ENCODE measurements at places on chromosomes 5 and 9.

DNA sequence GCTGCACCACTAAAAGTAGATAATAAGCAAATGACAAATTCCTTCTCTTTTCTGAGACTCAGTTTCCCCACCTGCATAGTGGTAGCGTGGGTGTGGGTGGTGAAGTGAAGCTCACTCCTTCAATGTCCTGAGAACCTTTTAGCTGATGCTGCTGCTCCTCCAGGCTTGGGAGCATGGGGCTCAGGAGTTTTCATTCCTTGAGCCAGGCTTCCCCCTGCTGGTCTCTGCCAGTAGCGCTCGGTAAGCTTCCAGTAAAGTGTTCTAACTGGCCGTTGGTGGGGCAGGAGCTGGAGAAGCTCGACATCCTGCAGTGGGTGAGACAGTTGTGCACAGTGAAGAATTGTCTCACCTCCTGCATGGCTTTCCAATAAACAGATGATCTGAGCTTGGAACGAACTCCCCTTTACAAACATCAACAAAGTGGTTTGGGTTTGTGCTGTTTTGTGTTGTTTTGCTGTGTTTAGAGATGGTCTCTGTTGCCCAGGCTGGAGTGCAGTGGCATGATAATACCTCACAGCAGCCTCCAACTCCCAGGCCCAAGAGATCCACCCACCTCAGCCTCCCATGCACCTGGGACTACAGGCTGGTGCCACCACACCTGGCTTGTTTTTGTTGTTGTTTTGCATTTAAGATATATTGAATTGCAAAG lies 34.6 kb downstream of the SPARC start:
- DNase-seq, result peak; percentile 20

DNA sequence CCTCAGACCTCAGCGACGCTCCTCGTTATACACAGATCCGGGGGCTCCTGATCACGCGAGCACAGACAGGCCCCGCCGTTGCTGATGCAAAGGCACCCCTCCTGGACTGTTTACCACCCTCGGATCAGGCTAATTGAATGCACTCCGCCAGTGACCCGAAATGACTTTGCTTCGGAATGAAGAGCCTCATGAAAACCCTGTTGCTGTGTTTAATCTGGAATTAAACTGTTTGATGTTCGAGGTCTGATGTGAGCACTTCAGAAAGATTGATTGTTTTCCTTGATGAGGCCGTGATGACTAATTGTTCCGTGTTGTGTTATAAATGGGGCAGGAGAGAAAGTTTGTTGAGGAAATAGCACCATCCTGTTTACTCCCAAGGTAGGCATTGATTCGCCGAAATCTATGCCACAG lies 190.5 kb upstream of the PPP1R26 start:
- DNase-seq, result no peak

DNA sequence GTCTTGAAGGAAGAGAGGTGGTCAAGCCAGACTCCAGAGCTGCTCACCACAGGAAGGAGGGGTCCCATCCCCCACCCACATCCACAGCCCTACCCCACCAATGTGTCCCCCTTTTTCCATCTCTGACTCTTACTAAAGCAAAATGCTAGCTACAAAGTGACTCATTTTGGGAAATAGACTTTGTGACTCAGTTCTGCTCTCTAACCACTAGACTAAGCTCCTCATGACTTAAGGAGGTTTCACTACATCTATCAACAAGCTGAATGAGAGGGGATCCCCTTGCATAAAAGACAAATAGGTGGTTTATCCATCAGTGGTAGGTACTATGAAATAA lies 35.1 kb upstream of the ADRB2 start:
- DNase-seq, result no peak

GRCh38 chr5:173065155-173065554 lies 9.0 kb downstream of the CREBRF start:
- DNase-seq, result no peak

GRCh38 chr9:107637421-107638420 lies 148.2 kb upstream of the KLF4 start:
- no peak for DNase-seq

DNA sequence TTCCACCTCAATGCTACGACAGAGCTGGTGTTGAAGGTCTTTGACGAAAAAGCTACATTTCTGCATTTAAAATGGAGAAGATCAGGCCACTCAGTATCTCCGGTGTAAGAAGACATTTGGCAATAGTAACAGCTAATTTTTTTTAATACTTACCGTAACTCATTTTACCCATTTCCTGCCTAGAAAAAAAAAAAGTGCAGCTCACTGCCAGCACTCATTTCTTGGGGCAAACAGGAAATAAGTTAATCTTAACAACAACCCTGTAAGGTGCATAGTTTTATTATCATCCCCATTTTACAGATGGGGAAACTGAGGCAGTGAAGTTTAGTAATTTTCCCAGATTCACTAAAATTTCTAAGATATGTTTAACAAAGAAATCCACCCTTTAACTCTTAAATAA lies 27.4 kb upstream of the KCNMB1 start:
- DNase-seq, result no peak

DNA sequence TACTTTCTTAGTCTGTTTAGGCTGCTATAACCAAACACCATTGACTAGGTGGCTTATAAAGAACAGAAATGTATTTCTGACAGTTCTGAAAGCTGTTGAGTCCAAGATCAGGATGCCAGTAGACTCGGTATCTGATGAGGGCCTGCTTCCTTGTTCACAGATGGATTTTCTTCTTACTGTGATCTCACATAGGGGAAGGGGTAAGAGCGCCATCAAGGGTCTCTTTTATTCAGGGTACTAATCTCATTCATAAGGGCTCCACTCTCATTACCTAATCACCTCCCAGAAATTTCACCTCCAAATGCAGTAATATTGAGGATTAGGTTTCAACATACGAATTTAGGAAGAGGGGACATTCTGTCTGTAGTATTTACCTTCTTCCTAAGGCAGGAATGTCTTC lies 384.0 kb upstream of the DMAC1 start:
- DNase-seq, result no peak

DNA sequence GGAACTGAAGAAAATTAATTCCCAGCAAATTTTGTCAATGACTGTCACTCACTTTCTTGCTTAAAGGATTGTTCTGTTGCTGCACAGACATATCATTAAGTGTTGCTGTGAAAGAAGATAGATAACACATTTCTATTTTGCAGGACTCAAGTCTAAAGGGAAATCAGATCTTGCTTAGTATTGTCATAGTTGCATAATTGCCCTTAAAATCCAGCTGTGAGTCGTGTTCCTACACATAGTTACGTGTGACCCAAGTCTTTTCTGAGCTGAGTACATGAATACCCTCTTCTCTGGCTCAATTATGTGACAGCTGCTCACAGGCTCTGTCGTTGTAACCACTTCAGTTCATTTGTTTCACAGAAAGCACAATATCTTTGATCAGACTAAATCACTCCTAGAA lies 390.8 kb downstream of the DTWD2 start:
- DNase-seq, result no peak

DNA sequence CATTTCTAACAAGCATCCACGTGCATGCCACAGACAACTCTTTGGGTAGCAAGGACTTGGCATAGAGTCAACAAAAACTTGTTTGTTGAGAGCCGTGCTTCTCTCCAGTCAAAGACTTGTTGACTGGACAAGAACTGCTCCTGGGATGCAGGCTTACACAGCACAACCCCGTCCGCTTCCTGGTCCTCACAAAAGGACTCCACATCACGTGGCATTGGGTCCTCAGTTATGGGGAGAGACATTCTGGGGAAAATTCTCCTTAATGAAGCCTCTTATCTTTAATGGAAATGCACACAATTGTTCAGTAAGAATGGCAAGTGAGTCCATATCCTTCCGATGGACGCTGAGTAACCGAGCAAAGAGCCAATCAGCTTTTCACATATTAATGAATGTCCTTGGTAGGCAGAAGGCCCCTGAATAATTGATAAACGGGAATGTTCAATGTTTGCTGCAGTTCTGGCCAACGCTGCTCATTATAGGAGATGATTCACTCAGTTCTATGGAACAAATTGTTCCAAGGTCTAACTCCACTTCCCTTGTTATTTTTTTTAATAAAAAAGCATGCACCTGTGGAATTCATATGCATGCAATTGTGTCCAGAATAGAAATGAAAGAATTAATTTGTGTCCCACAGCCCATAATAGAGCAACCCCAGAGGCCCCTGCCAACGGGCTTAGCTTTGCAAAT lies 97.0 kb upstream of the ZNF366 start:
- no peak for DNase-seq

DNA sequence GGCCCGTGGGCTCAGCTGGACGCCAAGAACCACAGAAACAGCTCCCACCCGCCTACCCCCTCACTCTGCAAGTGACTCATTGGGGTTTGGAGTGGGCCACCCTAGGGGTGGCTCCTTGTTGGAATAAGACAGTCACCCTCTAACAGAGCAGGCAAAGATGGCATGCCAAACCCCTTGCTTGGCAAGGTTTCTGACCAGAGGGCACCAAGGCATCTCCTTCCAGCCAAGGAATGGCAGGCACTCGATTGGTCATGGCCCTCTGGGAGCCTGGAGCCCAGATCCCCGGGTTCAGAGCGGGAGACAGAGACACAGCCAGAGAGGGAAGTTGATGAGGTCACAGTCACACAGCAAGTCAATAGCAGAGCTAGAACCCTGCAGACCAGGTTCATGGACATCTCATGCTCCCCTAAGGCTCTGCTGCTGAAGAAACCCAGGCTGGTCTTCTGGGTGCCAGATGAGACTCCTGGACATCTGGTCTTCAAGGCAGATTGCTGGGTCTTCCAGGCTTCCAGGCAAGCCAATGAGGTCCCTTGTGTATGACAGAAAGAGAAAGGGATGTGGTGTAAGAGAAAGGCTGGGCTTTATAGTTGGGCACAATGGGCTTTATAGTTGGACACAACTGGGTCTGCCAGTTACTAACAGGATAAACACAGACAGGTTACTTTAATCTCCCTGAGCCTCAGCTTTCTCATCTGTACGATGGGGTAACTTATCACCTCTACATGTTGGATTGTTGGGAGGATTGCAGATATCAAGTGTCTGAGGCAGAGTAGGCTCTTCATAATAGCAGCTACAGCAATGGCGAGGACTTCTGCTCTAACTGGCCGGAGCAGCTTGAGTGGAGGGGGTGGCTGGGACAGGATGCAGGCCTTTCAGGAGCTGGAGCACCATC lies 23.3 kb upstream of the KIF12 start:
- no peak for DNase-seq

DNA sequence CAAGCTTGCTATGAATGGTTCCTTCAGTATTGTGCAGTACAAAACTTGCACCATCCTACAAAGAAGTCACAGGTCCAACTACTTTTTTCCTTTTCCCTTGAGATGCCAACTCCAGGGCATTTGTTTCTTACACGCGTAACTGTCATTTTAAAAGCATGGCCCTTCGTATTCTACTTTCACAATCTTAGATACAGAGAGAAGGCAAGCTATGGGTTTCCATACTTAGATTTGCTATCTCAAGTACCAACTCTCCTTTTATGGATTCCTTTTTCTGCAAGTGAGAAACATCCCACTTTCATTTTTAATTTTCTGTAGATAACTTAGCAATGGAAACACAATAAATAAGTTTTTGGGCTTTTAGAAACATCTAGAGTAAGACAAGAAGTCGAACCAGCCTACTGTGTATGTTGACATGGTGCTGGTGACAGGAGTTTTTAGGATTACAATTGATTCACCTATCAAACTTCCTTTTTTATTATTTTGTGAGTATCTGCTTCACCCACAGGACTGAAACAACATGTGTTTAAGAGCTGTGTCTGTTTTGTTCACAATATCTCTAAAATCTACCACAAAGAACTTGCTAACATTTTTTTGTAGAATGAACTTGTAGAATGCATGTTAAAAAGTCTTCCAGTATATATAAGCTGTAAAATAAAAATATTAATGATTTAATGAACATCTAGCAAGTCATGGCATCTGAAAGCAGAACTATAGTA lies 124.1 kb downstream of the FAM174A start:
- DNase-seq, result no peak

DNA sequence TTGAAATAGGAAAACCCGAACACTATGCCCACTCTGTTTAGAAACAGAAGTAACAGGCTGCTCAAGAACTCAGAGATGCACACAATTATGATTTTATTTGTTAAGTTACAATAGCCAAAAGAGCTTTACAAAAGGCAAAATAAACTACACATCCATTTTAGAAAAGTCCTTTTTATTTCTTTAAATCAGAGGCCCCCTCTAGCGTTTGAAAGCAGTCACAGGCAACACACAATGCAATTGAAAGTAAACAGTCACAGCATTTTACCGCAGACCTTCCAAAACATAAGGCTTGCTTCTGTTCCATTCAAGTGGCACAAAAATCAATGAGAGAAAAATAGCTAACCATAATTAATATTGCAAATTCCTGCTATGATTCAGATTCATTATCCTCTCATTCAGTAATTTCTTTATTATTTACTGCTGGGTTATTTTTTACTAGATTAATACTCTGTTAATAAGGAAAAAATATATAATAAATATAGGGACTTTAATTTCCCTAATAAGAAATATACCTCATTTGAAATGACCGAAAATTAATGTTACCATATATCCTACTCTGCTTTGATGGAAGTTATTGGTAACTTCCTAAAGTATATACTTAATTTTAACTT lies 78.3 kb downstream of the CEP120 start:
- no peak for DNase-seq

DNA sequence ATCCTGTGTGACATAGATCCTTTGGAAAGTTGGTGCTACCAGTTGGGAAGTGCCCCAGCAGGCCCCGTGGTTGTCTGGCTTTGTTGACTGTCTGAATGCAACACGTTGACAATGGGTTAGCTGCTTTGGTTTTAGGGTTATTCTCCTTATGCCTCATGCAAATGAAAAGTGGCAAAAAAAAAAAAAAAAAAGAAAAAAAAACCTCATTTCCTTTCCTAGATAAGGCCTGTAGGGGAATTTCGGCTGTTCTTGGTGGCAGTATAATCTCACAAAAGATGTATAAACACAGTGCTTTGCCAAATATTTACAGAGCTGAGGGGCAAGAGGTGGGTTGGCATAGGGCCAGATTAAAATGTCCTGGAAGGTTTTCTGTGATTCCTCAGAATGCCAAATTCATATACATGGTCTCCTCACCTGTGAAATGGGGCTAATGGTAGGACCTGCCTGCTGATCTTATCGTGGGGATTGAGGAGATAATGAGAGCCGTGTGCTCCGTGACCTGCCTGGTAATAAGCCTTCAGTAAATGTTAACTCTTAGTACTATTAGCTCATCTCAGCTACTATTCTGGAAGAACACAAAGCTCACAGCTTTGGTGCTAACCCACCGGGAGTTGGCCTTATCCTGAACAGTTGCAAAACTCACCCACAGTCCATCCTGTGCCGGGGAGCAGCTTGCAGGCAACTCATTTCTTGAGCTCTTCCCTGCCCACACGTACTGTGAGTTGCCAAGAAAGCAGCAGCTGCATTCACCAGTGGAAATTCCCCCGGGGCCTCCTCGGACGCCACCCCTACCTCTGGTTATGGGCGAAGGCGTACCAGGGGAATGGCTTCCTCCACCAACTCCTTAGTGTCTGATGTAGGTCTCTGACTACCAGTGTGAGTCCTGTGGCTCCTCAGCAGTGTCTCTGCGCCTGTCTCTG lies 220.3 kb downstream of the NR3C1 start:
- DNase-seq, result peak; percentile 4

- DNase-seq, result no peak
These were observed 14.2 kb downstream of the NANS start for GRCh38 chr9:98070704-98071103.
